ENCODE measurements at places on chromosomes 6 and 20.

- no peak for DNase-seq
These were observed 39.7 kb downstream of the SIRPA start for GRCh38 chr20:1934721-1935573.

DNA sequence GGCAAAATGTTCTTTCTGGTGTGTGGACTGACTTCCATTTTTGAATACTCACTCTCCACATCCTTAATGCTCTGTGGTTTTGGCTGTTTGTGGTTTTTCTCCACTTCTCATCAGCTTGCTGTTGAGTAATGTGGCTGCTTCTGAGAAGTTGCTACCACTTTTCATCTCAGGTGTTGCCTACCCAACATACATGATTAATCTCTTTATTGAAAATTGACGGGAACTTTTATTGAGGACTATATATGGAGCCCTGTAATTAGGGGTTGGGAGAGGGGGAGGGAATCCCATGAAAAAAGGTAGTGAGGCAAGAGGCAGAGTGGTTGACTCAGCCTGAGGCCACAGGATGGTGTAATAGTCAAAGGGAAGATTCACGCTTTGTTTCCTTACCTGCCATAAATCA lies 17.6 kb downstream of the IL22RA2 start:
- DNase-seq: peak; percentile 35

GRCh38 chr6:15386110-15386755 lies 140.4 kb downstream of the JARID2 start:
- no peak for DNase-seq

GRCh38 chr6:113654396-113654795 lies 202.7 kb upstream of the MARCKS start:
- no peak for DNase-seq

GRCh38 chr6:169702840-169703246 lies 917 bp downstream of the C6orf120 start:
- no peak for DNase-seq

GRCh38 chr20:38776363-38776762 lies 28.1 kb downstream of the ACTR5 start:
- DNase-seq: no peak

GRCh38 chr6:45445749-45446549 lies 68.2 kb upstream of the SUPT3H start:
- no peak for DNase-seq

DNA sequence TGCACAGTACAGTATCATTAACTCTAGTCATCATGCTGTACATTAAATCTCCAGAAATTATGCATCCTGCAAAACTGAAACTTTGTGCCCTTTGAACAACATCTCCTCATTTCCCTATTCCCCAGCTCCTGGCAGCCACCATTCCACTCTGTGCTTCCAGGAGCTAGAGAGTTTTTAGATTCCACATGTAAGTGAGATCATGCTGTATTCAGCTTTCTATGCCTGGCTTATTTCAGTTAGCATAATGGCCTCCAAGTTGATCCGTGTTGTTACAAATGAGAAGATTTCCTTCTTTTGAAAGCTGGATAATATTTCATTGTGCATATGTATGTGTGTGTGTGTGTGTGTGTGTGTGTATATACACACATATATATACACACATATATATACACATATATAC lies 86.9 kb upstream of the SLC24A3 start:
- no peak for DNase-seq

- DNase-seq: no peak
These were observed 60.5 kb downstream of the ZMYND8 start for GRCh38 chr20:47295921-47296426.

GRCh38 chr6:131791476-131791875 lies 16.3 kb upstream of the ENPP1 start:
- no peak for DNase-seq

- no peak for DNase-seq
These were observed 121.4 kb downstream of the ATXN1 start for GRCh38 chr6:16639684-16640480.

GRCh38 chr20:44008806-44009678 lies 94.4 kb downstream of the TOX2 start:
- no peak for DNase-seq

- no peak for DNase-seq
These were observed 25.8 kb downstream of the CDKAL1 start for GRCh38 chr6:20559924-20560551.

DNA sequence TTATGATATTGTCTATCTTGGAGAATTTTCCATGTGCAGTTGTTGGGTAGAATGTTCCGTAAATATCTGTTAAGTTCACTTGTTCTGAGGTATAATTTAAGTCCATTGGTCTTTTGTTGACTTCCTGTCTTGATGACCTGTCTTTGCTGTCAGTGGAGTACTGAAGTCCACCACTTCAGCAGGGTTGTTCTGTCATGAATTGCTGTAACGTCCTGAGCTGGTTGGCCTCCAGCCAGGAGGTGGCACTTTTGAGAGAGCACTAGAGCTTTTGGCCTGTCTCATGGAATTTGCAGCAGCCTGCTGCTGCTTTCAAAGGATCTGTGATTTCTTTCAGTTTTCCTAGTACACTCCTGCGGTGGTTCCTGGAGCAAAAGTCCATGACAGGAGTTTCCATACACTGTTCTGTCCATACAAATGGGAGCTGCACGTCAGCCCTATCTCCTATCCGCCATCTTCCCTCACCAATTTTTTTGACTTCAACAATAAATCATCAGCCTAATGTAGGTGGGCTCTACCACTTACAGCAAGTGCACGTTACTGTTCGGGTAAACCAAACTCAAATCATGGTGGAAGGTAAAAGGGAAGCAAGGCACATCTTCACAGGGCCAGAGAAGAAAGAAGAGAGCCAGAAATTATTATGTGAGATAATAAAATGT lies 46.9 kb upstream of the TRERF1 start:
- no peak for DNase-seq

- DNase-seq: no peak
These were observed 54.4 kb upstream of the SIRPG start for GRCh38 chr20:1711826-1712601.

DNA sequence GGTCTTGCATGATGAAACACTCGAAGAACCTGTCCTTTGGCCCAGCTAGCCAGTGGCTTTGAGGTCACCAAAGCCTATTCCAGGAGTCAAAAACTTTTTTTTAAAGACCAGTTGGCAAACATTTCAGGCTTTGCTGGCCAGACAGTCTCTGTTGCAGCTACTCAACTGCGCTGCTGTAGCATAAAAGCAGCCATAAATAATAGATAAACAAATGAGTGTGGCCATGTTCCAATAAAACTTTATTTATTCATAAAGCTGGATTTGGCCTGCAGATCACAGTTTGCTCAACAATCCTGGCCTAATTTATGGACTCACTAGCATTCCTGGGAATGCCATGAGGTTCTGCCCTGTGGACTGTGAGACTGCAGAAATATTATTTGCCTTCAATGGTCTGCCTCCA lies 68.8 kb upstream of the LTV1 start:
- no peak for DNase-seq

DNA sequence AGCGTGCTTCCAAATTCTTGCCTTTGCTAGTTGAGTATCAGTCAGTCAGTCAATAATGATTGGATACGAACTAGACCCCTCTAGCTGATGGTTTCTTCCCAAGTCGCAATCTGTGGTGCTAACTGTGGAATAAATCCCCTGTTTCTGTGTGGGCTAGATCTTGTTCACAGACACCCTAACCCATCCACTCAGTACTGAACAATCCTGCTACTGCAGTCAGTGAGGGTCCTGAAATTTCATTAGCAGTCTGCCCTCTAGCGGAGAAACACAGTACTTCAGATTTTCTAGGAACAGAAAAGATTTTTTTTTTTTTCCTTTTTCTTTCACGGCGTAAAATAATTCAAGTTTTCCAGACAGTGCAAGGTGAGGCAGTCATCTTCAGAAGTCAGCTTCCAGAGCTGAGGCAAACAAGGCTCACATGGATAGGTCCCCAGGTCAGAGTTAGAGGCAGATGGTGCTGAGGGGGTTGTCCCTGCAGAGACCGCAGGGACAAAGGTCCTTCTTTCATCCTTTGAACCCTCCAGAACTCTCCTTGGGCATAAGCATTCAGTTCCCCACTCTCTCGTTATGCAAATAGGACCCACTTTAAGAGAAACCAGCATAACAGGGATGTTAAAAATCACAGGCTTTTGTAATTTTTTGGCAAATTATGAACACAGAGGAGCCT lies 119.6 kb downstream of the SCML4 start:
- peak; percentile 46 for DNase-seq

DNA sequence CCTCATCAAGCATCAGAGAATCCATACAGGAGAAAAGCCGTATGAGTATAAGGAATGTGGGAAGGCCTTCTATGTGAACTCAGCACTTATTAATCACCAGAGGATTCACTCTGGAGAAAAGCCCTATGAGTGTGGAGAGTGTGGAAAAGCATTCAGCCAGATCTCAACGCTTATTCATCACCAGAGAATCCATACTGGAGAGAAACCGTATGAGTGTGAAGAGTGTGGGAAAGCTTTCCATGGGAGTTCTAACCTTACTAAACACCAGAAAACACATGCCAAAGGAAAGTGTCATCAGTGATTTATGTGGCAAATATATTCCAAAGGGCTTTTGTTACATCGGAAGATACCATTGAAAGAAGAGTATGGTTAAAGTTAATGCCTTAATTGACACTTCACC lies 25.4 kb downstream of the ZKSCAN8 start:
- DNase-seq: no peak

DNA sequence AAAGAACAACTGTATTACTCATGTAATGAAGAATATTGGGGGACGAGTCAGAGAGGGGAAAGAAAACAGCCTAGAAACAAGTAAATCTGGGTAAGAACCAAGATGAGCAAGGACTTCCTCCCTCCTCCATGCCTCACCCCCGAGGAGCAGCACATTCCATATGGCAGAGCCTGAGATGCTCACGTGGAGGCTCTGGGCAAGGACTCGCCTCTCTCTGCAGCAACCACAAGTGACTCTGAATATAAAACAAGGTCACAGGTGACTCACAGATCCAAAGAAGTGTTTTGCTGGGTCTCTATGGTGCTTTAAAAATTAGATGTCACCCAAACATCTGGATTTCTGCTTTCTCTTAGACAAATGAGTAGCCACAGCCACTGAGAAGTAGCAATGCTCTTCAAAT lies 453.0 kb upstream of the SULF2 start:
- DNase-seq: no peak

Measured in GM13977 (cell line).